ENCODE measurements at places on chromosomes 2 and 18.
A peak's percentile ranks its signal among the peaks of the same experiment; 100 is the strongest.

- DNase-seq, result no peak
Observed at GRCh38 chr2:211837706-211838105, 700.9 kb downstream of the ERBB4 start.

- no peak for DNase-seq
Observed at GRCh38 chr2:68750592-68751396, 16.2 kb downstream of the ARHGAP25 start.

DNA sequence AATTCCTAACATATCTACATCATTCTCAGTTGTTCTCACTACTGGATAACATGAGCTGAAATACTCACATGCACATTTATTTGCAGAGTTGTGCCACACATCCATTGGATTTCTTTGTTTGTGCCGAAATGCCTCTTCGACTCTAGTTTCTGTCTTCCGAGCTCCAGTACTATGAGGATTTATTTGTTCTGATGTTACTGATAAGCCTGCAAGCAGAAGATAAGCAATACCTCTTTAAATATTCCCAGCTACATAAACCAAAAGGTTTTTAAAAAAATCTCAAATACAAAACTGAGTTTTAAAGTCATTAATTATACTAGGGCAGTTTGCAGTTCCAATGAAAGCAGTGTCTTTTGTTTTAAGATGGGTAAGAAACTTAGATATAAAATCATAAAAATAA lies 164.8 kb downstream of the ATAD2B start:
- DNase-seq, result no peak

DNA sequence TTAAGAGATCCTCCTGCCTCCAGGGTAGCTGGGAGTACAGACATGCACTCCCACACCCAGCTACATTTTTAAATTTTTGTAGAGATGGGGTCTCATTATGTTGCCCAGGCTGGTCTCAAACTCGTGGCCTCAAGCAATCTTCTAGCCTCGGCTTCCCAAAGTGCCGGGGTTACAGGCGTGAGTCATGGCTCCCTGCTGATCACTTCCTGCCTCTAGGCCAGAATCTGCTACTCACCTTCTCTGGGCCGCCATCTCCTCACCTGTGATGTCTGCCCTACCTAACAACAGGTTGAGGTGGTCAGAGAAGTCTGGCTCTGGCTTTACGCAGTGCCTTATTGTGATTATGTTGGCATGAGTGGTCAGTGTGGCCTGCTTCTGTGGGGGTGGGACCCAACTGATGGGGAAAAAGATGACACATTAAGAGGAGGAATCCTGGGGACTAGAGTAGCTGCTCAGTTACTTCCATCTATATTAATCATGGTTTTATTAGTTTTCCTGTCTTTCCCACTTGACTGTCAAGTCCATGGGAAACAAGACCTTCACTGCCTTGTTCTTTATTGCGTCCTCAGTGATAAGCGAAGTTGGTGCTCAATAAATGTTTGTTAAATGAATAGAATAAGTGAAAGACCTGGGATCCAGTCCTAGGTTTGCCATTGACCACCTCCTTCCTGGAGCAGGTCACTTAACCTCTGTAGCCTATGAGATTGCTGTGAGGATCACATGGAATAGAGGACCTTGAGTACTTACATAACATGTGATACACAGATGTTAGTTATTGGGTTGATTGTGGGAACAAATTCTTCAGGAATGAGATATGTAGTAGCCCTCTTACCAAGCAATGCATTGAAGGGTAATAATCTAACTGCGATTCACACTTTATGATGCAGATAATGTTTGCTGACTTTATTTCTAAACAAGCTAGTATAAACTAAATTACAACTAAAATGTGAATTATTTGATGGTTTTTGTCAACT lies 15.7 kb downstream of the KCTD1 start:
- no peak for DNase-seq

GRCh38 chr2:235611349-235611748 lies 117.5 kb downstream of the AGAP1 start:
- DNase-seq, result no peak

- no peak for DNase-seq
Observed at GRCh38 chr2:127605691-127606263, 40.2 kb upstream of the GPR17 start.

- DNase-seq, result no peak
Observed at GRCh38 chr2:10481055-10481665, 33.0 kb upstream of the ODC1 start.

- peak; percentile 85 for DNase-seq
Observed at GRCh38 chr18:13120983-13121441, 97.5 kb upstream of the LDLRAD4 start.

- no peak for DNase-seq
Observed at GRCh38 chr2:174844295-174844708, 80.0 kb upstream of the CHRNA1 start.

- no peak for DNase-seq
Observed at GRCh38 chr2:200744201-200744602, 67.5 kb upstream of the BZW1 start.

DNA sequence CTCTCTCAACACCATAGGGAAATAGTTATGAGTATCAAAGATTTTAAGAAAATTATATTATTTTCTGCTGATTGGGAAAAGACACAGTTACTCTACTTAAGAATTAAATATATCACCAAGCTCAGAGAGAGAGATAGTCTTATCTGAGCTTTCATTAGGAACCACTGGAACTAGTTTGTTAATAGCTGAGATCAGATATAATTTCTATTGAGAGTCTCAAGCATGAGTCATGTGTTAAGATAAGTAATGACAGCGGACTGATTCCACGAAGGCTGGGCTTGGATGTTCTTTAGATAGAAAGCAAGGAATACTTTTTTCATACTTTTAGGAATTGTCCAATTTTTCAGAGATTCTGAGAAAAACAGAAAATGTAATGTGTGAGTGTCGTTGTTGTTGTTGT lies 44.4 kb upstream of the RBM44 start:
- DNase-seq, result no peak

GRCh38 chr2:37274359-37274965 lies 43.0 kb downstream of the NDUFAF7 start:
- no peak for DNase-seq

GRCh38 chr2:70767699-70768589 lies at the start of gene ADD2:
TSS of gene ADD2 (minus strand) at chr2:70768200. CDS start at chr2:70706408, 61,792 bp downstream.
- DNase-seq, result peak; percentile 10

DNA sequence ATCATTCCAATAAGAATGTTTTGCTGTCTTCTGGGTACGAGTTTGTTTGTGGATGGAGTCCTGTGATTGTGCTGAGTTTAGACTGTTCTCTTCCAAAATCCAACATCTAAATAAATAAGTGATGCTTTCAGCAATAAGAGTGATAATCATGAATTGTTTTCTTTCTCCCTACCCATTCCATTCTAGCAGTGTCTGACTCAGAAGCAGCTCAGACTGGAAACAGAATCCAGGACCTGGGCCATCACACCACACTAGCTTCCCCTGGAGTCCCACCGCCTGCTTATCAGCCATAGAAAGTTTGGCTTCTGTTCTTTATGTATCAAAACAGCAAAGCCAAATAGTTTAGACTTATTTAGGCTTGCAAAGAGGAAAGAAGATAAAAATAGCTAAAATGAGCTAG lies 76.4 kb upstream of the CNGA3 start:
- no peak for DNase-seq

- no peak for DNase-seq
Observed at GRCh38 chr2:196440413-196440812, 199.1 kb upstream of the CCDC150 start.

DNA sequence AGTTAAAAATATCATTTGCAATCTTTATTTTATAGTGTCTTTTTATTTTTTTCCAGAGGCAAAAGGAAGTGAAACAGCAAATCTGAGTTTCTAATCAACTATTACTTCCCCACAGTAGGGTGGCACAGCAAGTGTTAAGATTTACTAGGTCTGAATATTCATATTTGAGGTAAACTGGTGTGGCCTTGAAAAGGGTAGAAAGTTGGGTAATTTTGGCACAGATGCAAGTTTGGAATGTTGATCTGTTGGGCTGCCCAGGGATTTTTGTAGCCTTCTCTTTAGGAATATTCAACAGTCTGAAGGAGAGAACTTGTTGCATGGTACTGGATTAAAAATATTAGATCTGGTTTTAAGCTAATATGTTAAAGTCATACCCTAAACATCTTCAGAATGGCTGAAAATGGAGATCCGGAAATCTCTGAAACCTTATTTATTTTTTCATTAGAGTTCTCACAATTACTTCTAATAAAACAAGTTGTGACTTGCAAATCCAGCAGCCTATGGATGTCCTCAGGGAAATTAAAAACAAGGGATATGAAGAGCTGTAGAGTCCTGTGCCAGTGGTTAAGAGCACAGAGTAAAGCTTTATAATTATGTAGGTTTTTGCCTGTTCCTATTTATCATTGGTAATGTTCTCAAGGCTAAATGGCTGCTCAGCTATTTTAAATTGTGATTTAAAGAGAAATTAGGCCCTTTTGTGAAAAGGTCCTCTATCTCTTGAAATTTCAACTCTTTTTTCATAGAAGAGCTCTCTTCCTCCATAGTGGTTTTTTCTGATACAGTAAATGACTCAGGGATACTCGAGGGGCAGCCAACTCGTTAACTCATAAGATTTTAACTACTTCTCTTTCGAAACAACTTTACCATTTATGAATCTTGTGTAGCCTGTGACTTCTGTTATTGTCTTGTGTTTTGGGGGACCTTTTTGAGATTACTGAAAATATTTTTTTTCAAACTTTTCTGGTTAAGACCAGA lies 11.0 kb downstream of the TANK start:
- DNase-seq, result no peak

GRCh38 chr2:176643646-176644045 lies 374.4 kb downstream of the MTX2 start:
- peak; percentile 30 for DNase-seq

DNA sequence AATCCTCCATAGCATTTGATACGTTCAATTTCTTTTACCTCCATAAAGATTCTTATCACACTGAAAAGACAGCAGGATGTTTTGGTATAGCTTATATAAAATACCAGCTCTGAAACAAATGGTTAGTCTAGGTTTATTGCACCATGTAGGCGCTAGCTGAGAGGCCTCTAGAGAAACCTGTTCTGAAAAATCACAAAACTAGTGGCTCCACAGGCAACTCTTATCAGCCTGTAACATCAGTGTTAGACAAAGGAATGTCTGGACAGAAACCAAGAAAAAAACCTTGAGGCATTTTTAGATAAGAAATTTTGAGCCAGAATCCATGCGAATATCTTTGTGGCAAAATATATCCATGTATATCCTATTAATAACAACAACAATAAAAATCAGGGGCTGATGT lies 440.4 kb upstream of the MAP2 start:
- DNase-seq, result no peak

- DNase-seq, result peak; percentile 87
Observed at GRCh38 chr2:19362755-19363473, 4.5 kb upstream of the OSR1 start.

- no peak for DNase-seq
Observed at GRCh38 chr2:12577567-12578253, 139.0 kb upstream of the TRIB2 start.

GRCh38 chr18:62751341-62751821 lies 36.0 kb downstream of the PHLPP1 start:
- peak; percentile 58 for DNase-seq

DNA sequence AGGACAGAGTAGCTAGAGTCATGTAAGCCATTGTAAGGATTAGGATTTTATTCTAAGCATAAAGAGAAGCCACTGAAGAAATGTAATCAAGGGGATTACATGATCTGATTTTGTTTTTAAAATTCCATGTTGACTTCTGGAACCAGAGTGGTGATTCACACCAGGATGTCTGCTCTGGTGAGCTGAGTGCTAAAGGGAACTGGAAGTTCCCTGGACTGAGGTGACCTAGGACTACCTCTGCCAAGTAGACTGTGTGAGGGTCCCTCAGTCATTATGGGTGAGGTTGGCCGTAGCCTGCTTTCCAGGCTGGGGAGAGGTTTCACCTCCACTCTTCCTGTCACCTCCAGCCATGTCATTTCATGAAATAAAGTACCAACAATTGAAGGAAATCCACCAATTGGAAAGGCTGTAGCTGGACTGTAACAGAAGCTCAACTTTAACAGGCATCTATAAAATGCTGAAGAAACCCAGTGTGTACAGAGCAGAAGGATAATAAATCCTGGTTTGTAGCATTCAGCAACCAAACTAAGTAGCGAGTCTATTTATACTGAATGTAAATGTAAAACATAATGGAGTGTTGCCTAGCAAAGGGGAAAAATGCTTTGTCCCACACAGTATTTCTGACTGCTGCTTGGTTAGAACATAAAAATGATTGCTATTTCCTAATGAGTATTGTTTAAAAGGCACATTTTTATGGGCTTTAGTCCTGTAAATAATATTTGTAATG lies 507.4 kb upstream of the PKDCC start:
- DNase-seq, result no peak

DNA sequence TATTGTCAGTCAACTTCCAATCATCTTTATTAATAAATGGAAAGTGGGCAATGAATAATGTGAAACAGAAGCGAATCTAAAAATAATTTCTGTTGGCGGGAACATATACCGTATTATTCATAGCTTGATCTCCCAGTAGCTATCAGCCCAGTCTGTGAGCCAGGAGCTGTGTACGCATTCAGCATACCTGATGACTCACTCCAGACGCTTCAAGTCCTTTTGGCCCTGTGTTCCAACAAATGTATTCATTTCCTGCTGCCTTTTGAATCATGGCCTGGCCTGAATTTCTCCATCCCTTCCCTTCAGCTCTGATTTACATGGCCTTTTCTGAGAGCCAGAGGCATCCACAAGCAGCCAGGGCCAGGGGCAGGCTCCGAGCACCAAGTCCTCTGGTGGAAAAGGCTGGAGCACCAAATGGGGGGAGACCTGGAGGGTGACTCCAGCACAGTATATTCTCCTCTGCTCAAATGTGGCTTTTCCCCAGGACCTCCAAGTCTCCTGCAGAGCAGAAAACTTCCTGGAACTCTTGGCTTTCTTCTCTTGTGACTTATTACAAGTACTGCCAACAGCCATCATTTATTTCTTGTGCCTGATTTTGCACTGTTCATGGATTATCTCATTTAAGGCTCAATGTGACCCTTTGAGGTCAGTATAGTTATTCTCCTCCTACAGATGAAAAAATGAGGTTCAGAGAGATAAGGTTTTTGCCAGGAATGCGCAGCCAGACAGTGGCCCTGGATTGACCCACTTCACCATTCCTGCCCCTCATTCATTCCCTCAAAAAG lies 108.7 kb downstream of the EN1 start:
- peak; percentile 97 for DNase-seq

DNA sequence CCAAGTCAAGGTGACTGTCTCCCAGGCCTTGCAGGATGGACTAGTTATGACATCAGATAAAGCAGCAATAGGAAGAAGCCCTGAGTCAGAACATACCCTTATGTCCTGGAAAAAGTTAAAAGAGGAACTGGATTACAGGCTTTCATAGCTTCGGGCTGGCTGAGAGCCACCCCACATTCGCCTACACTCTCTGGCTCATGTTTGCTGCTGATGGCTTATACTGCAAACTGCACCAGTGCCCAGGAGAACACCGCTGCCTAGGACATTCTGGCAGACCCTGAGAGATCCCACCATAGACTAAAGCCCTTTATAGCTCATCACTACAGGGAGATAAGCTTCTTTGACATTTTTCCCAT lies 20.3 kb downstream of the SLC8A1 start:
- peak; percentile 81 for DNase-seq

DNA sequence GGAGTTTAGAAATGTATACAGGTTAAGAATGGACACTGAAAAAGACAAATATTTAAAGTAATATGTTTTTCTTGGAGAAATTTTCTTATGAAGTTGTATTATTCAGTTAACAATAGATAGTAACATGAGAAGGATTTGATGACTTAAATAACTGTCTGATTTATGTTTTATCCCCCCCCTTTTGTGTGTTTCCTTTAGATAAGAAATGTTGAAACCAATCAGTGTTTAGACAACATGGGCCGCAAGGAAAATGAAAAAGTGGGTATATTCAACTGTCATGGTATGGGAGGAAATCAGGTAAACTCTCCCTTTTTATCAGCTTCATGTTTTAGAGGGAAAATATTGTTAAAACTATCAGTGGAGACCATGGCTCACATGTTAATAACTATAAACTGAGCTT lies 289.7 kb upstream of the KCNJ3 start:
- no peak for DNase-seq

GRCh38 chr18:56097621-56098020 lies 509.6 kb upstream of the TCF4 start:
- DNase-seq, result no peak

Data from astrocyte of the spinal cord (primary cell).